ENCODE measurements at places on chromosomes 5 and 9.

GRCh38 chr9:112380102-112380824 is at the start of gene HSDL2:
TSS of gene HSDL2 (plus strand) at chr9:112380108. CDS start at chr9:112380164, 56 bp downstream.
- no peak for DNase-seq

DNA sequence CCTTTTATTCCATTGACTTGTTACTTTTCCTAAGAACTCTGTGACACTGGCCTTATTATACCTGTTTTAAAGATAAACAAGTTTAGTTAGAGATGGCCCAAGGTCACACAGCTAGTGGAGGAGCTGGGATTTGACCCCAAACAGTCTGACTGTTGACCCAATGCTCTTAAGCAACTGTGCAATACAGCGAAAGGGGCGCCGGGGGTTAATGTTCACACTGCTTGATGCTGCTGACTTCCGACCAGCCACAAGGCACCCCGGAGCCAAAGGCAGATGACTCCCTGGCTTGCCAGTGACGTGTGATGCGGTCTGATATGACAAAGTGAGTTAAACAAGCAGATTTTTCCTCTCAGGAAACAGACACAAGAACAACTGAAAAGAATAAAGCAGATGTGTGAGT is 23.9 kb downstream of the PIK3R1 start:
- no peak for DNase-seq

DNA sequence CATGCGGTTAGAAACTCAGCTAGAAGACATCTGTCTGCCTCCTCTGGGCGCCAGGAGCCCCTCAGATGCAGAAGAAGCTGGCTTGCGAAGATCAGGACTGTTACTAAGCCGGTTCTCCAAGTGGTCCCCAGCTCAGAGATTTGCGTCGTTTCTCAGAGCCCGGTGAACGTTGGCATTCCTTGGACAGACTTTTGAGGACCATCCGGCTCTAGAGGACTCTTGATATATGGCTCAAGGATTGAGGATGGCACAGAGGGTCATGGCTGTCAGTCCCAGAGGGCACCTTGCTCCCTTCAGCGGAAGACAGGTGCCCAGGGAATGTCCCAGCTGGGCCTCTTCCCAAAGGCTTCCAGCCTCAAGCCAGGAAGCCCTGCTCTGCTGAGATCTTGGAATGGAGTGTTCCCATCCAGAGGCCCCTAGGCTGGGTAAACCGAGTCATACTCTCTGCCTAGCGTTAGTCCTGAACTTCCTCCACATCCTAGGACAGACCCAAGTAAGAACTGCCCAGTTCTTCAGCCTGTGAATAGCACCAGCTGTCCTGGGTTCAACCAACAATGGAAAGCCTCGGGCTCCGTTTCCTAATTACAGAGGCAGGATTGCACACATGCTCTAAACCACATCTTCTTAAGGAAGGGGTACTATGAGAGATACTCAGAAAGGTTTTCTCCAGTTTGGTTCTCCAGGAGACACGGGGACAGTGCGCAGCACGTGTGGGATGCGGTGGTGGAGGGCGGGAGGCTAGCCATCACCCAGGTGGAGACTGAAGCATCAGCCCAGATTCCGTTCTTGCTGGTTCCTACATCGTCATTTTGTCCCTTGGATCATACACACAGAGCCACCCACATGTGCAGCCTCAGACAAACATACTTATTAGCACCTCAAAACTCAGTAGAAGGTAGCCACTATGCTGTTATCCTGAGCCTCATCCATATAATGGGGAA is 51.4 kb downstream of the ZNF354C start:
- DNase-seq = no peak

DNA sequence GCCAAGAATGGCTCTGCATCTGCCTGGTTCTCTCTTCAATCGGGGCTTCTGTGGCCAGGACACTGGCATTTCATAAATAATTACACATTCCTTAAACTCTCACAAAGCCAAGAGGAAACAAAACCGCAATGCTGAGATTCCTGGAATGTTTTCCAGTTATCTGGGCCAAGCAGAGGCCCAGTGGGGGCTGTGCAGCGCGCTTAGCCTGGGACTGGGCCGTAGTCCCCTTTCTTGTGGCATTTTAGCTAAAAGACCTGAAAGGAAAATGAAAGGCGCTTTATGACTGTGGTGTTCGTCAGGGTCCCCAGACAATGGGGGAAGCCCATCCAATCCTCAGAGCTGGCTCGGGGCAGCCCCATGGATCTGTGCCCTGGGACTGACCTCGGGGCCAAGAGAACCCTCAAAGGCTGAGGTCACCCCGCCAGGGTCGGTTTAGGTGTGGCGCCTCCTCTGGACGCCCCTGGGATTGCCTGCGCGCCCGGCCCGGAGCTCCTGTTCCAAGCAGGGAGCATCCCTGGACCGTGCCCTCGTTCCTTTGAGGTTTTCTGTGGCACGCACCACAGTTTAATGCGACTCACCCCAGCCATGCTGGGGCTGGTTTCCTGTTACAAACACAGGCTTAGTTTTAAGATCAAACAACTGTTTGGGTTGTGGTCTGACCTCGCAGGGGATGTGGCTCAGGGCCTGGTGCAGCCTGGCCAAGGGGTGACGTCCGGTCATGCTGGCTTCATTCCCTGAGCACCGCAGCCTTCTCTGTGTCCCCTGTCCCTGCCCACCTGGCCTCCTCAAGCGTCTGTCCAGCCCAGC is 51.5 kb upstream of the NKD2 start:
- DNase-seq = no peak

DNA sequence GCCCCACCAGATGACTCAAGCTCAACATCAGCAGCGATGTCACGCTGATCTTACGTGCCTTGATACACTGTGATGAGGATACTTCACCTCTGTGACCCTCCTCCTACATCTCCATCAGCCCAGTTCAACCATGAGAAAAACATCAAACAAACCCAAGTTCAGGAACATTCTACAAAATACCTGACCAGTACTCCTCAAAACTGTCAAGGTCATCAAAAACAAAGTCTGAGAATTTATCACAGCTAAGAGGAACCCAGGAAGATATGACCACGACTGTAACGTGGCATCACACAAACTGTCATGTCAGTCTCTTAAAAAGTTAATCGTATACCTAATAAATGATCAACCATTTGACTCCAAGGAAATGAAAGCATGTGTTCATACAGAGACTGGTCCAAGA is 90.8 kb downstream of the COL23A1 start:
- DNase-seq = no peak

- DNase-seq = no peak
Measured at GRCh38 chr5:3452622-3453021, 143.0 kb upstream of the IRX1 start.

DNA sequence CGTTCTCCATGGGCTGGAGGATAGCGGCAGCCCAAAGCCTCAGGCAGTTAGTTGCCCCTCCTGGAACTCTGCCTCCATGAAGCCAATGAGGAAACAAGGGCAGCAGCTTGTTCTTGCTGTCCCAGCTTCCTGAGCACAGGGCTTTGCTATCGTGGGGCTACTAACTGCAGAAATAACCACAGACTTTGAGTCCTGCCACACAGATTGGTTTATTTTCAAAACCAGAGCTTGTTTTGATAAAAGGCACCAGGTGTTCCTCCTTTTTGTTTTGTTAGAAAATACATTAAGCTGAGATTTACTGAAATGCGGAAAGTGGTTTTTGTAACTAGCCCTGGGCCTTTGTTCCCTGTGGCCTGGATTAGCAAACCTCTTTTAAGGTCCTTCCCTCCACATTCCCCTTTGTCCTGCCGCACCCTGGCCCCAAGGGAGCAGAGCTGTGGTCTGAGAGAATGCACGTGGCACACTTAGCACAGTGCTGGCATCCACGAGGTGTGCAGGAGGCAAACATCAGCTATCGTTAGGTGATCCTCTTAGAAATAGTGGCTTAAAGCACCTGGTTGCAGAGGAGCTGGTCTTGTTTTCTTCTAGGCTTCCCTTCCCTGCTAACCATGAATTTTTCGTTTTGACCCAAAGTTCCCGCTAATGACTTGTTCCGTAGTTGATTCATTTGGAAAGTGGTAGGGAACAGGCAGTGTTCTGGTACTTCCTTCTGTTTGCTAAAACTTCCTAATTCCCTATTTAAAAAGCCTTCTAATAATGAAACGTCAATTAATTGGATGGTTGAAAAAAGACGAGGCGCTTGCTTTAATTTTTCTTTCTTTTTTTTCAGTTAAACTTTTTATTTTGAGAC is 21.5 kb downstream of the MVB12B start:
- DNase-seq = peak; percentile 80

GRCh38 chr5:60597572-60598320 is 102.2 kb downstream of the DEPDC1B start:
- no peak for DNase-seq

GRCh38 chr9:17191082-17191481 is 56.2 kb downstream of the CNTLN start:
- no peak for DNase-seq

DNA sequence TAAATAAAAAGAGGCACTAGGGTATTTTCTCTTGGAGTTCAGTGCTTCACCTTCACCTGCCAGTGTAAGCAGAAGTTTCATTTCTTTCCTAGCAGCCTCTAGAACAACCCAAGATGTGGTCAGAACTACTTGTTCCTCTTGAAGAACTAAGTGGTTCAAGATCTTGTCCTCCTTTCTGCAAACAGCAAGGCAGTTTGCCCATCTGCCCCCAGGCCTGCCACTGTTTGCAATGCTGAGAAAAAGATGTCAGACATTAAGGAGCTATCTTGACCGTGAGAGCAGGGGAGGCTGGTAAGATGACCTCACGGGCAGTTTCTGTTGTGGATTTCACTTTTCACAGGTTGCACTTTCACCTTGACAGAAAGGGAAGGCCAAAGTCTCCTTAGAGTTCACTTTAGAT is 52.0 kb upstream of the KLF4 start:
- DNase-seq = no peak

DNA sequence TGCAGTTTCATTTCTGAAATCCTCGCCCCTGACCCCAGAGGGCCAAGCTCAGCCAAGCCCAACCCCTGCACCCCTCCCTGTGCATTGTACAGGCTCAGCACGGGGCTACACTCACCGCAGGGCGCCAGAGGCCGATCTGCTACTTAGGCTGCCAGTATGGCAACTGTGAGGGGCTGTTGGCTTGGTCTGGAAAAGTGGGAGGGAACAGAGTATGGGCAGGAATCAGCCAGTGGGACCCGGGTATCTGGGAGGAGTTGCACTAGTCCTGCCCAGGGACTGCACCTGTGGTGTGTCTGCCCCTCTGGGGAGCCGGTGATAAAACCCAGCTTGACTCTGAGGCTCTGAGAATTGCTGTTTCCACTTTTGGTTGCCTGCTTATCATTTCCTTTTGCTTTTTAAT is 167.4 kb upstream of the KIF2A start:
- DNase-seq = no peak

DNA sequence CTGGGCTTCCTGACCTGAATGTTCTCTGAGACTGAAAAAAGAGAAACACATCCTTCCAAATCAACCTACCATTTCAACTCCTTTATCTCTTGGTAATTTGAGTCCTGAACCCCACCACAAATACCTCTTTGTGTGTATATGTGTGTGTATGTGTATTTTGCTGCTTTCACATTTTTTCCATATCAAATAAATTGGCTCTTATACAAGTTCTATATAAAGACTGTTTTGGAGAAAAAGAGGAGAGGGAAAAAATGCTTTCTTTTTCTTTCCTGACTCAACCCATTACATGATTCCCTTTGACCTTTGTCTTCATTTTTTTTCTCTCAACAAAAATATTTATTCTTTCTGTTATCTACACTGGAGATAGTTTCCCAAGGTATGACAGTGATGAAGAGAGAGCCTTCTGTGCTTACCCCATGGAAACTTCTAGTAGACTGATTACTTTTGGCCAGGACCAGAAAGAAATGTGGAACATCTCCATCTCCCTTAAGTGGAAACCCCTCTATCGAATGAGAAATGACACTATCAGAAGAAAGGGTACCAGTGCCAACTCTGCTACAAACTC is 85.3 kb downstream of the PAPPA start:
- no peak for DNase-seq

GRCh38 chr9:72788966-72789735 is 163.7 kb downstream of the ALDH1A1 start:
- DNase-seq = no peak

All from NCI-H1417 (cell line).